ENCODE measurements at places on chromosomes 5 and 9.

GRCh38 chr5:114449860-114450421 lies 88.1 kb downstream of the KCNN2 start:
- peak; percentile 17 for DNase-seq

GRCh38 chr9:31950756-31951155 lies 433.7 kb upstream of the ACO1 start:
- no peak for DNase-seq

DNA sequence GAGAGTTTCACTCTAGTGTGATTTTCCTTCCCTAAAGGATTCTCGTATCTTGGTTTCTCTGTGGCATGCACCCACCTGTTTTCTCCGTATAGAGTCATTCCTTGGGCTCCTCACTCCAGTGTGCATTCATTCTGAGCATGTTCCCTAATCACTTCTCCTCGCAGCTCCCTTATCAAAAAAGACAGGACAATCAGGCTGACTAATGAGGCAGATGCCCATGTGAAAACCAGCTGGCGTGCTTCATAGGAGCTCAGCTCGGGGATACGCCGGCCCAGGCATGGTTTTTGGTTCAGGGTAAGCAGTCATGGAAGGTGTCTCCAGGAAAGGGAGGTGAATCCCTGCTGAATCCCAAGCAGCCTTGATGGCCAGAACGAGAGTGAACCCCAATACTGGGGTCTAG lies 41.2 kb upstream of the INSYN2B start:
- DNase-seq, result no peak

GRCh38 chr9:136741883-136742571 lies 713 bp downstream of the LCN10 start:
- DNase-seq, result no peak

DNA sequence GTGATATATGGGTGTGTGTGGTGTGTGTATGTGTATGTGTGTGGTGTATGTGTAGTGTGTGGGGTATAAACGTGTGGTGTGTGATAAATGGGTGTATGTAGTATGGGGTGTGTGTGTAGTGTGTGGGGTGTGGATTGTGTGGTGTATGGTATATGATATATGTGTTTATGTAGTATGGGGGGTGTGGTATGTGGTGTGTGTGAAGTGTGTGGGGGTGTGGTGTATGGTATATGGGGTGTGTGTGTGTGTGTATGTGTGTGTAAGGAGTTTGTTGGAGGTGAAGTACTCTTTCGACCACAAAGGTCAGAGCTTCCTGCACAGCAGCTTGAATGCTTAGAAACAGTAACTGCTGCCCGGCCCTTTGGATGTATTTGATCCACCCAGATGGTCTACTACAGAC lies 145.2 kb upstream of the IQGAP2 start:
- DNase-seq, result no peak

GRCh38 chr9:38185647-38186403 lies 116.8 kb upstream of the SHB start:
- DNase-seq, result no peak

DNA sequence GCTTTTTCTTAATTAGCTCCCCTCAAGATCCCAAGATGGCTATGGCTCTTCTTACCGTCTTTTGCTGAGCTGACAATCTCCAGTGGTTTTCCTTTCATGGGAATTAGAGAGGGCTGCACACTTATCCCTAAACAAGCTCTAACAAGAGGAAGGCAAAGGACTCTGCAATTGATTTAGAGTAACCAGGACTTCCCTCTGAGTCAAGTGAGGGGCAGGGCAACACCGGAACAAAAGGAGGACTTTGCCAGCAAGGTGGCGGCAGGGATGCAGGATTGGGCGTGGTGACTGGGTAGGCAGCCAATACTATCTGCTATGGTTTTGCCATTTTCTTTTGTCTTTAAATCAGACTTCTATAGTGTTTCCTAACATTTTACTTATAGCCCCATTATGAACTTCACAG lies 9.8 kb downstream of the SLC44A1 start:
- no peak for DNase-seq

DNA sequence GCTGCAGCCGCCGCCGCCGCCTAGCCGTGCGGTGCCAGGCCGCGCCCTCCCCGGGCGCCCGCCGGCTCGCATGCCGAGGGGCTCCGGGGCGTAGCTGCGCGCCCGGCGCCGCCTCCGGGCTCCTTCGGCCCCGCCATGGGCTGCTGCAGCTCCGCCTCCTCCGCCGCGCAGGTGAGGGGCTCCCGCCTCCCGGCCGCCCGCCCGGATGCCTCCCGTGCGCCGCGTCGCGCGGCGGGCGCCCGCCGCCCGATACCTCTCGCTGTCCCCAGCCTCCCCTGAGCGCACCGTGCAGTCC lies 230 bp downstream of the SLC44A1 start:
- DNase-seq, result no peak

GRCh38 chr5:1808439-1808838 lies 7.2 kb downstream of the NDUFS6 start:
- DNase-seq, result no peak

- DNase-seq, result no peak
These were observed 44.8 kb upstream of the CLK4 start for GRCh38 chr5:178671602-178672144.

DNA sequence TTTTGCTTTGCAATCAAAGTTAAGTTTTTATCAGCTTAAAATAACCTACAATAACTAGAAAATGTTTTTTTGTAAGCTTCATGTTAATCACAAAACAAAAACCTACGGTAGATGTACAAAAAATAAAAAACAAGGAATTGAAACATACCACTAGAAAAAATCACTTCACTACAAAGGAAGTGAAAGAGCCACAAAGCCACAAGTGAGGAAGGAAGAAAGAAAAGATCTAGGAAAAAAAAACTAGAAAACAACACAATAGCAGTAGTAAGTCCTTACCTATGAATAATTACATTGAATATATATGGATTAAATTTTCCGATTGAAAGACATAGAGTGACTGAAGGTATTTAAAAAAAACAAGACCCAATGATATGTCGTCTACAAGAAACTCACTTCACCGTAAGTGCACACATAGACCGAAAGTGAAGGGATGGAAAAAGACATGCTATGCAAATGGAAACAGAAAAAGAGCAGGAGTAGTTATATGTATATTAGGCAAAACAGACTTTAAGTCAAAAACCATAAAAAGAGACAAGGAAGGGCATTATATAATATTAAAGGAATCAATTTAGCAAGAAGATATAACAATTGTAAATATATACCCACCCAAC lies 13.4 kb upstream of the ZDHHC21 start:
- no peak for DNase-seq

DNA sequence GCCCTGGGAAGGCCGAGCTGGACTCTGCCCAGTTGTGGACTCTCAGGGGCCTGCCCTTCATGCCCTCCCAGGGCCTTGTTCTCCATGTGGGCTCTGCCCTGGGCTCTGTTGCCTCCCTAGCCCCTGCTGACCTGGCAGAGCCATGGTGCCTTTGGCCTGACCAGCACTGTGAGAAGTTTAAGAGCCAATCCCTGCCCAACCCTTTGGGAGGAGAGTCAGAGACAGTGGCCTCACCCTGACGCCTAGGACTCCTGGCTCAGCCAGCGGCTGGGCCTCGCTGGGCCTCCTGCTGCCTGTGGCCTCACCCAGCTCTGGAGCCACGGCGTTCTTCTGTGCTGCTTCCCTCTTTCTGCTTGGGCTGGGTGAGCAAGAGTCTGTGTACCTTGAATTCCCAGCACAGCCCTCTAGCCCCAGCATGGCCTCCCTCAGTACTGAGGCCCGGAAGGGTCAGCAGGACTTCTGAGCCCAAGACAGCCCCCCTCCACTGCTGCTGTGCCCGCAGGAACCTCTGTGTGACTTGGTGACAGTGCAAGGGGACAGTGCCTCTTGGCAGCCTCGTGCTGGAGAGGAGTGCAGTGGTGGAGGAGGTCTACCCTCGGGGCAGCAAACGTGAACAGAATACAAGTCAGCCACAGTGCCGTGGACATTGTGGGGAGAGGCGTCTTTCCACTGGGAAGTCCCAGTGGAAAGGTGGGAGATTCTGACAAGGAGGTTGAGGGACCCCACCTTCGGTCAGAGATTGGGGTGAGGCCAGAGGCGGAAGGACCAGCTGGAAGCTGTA lies 97.4 kb downstream of the CACNA1B start:
- no peak for DNase-seq

- no peak for DNase-seq
These were observed 6.3 kb upstream of the APTX start for GRCh38 chr9:33007755-33008154.

All from CD4-positive, alpha-beta T cell treated with Interleukin-2 at 100 ng/mL for 4 hours (primary cell).